CD4-positive, alpha-beta T cell treated with Interleukin-1 beta for 1 hour (primary cell): ENCODE measurements at places on chromosomes 1 and 21.

- DNase-seq, result no peak
These were observed 885.3 kb downstream of the TTLL7 start for GRCh38 chr1:83113652-83114051.

DNA sequence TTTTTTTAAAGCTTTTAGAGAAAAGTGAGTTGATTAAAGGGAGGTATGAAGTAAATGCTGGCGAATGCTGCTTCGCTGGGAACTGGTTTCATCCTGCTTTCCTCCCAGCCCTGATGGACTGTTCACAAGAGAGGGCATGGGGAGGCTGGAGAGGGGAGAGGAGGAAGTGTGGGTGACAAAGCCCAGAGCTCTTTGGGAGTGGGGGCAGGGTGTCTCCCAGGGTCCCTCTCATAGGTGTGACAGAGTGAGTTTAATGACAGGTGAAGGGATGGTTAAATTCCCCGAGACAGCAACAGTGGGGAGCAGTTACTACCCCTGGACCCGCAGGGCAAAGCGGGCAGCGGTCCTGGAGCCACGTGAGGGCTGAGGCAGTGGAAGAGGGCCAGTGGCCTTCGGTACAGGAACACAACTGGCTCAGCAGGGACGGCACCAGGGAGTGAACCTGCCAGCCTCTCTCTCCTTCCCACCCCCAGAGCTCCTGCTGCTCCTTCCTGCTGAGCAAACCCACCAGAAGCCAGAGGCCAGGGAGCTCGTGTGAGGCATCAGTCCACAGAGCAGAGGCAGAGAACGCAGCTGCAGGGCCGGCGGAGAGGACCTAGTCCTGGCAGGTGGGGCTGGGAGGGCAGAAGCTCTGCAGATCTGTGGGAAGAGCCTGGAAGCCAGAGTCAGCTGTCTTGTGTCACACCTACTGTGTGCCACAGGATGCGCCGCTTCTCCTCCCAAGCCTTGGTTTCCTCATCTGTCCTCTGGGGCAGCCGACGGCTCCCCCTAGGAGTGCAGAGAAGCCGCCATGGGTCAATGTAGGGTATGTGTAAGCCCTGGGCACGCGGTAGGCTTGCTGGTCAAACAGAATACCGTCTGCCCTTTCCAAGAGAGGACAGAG lies 20.9 kb upstream of the LRP8 start:
- no peak for DNase-seq

- DNase-seq, result no peak
These were observed 134.4 kb upstream of the SMYD2 start for GRCh38 chr1:214146523-214146922.

GRCh38 chr1:228273720-228274451 lies 66.0 kb downstream of the OBSCN start:
- DNase-seq, result no peak

- no peak for DNase-seq
These were observed 19.1 kb downstream of the RCSD1 start for GRCh38 chr1:167648978-167649744.

- DNase-seq, result no peak
These were observed 30.9 kb downstream of the ERG start for GRCh38 chr21:38467374-38467773.

DNA sequence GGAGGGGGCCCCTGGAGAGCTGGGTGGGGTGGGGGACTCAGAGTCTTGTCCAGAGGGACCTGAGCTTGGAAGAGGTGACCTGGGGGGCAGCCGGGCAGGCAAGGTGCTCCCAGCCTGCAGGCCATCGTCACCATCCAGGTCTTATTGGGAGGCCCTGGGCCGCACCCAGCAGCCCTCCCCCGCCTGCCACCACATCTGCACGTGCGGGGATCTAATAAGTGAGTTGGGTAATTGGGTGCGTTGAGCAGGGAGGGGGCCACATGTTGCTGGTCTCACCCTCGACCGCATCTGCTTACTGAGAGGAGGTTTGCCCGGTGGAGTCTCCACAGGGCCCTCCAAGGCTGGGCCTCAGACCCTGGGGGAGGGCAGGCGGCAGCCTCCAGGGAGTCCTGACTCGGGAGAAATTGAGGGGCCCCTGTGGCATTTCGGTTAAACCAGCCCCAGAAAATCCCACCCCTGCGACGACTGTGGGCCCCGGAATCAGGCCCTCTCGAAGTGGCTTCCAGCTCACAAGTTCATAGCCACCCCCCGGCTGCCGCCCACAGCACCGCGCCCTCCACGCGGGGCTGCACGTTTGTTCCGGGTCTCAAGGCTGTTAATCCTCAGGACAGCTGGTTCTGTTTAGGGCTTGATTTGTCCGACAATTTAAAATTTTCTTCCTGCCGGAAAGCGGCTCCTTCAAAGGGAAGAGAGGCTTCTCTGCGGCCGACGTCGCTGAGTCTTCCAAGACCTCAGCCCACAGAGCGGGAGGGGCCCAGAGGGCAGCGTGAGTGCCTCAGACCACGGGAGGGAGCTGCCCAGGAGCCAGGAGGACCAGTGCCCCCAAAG lies 14.7 kb upstream of the COL6A2 start:
- DNase-seq, result no peak

DNA sequence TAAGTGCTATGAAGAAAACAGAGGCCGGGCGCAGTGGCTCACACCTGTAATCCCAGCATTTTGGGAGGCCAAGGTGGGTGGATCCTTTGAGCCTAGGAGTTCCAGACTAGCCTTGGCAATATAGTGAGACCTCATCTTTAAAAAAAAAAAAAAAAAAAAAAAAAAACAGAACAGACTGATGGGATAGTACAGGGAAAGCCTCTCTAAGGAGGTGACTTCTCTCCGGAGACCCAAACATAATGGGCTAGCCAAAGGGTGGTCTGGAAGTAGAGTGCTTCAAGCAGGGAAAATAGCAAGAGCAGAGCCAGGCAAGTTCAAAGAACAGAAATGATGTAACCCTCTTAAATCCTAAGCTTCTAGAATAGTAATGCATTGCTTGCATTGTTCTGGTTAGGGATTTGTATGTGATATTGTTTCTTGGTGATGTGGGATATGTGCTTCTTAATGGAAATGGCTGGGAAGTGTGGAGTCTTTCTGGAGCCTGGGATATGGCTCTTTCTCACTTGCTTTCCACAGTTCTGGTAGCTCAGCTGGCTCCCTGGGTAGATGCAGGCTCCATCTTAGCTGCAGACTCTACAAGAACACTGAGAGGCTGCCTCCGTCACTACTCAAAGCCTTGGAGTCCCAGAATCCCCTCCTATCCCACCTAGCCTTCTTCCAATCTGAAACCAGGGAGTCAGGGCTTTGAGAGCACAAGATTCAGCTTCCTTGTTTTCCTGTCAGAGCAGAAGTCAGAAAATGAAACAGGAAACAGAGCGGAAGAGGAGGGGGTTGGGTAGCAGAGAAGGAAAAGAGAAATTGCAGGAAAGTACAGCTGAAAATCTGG lies 1.9 kb upstream of the PIGV start:
- no peak for DNase-seq

- no peak for DNase-seq
These were observed 193.8 kb downstream of the AK5 start for GRCh38 chr1:77475641-77476040.

DNA sequence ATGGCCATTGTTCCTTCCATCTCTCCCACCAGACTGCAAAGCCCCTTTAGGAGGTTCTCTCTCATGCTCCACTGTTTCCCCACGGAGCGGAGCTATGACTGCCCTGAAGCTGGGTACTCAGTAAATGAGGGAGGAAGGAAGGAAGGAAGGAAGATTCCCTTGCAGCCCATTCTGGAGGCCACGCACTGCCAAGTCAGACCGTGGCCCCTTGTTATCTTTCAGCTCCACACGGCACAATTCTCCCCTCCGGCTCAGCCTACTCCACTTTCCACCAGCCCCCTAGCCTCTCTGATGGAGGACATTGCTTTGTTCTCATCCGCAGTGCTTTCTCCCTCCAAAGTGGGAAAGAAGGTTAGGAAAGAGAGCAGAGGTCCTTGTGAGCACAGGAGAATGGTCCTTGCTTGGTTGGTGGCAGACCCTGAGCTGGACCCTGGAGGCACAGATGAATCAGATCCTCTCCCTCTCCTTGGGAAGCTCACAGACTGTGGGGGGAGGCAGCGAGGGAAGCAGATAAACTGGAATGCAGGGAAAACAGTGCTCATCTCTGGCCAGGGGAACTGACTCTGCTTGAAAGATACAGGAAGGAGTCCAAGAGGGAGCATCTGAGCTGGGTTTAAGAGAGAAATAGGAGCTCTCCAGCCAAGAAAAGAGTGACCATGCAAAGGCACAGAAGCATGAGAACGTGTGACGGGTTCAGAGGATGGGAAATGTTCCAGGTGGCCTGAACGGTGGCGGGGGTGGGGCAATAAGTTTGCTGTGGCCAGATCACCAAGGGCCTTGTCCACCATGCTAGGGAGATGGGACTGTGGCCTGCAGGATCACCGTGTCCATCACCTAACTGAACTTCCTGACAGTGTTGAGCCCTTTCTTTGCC lies 52.6 kb downstream of the GLIS1 start:
- DNase-seq, result no peak

GRCh38 chr1:62687421-62687902 lies 724 bp downstream of the DOCK7 start:
- DNase-seq, result peak; percentile 17

DNA sequence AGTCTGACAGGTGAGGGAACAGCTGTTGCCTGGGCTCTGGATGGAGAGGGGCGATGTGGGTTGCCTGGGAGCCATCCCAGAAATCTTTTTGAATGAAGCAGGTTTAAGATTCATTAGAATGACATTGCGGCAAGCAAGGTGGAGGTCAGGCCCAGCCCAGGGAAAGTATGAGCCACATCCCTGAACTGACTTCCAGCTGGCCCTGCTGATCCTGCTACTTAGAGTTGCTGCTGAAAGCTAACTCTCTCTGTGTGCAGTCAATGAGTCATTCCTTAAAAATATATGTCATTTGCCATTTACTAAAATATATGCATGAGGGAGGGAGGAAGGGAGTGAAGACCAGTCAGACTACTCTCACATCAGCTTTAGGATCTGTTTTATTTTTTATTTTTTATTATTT lies 54.3 kb upstream of the RAB3GAP2 start:
- no peak for DNase-seq

GRCh38 chr21:25491267-25491666 lies 116.0 kb downstream of the MRPL39 start:
- DNase-seq, result no peak

DNA sequence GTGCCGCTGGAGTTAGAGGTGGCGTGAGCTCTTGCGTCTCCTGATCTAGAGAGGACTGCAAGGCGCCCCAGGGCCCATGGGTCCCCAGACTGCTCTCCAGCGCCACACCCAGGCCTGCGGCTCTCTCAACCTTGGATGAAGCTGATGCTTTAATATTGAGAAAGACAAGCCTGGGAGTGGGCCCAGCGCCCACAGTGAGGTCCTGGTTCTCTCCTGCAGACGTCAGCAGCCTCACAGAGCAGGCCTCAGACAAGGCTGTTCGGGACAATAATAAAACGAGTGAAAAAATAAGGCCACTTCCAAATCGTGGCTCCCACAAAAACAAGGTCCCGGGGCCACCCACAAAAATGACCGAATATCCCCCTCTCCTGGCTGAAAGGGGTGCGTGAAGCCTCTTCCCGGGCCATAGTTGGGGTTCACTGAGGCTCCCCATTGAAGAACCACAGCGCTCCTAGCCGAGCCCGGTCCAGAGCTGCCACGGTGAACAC lies 6.0 kb upstream of the DNMT3L start:
- peak; percentile 27 for DNase-seq

DNA sequence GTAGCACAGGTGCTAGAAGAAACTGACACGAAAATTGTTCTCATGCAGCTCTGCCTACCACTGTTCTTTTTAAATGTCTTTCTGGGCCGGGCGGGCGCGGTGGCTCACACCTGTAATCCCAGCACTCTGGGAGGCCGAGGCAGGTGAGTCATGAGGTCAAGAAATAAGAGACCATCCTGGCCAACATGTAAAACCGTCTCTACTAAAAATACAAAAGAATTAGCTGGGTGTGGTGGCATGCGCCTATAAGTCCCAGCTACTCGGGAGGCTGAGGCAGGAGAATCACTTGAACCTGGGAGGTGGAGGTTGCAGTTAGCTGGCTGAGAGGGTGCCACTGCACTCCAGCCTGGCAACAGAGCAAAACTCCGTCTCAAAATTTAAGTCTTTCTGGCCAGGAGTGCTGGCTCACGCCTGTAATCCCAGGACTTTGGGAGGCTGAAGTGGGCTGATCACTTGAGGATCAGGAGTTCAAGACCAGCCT lies 947 bp upstream of the RIT1 start:
- DNase-seq, result no peak

GRCh38 chr21:46622226-46622625 lies 13.2 kb upstream of the PRMT2 start:
- DNase-seq, result peak; percentile 78

DNA sequence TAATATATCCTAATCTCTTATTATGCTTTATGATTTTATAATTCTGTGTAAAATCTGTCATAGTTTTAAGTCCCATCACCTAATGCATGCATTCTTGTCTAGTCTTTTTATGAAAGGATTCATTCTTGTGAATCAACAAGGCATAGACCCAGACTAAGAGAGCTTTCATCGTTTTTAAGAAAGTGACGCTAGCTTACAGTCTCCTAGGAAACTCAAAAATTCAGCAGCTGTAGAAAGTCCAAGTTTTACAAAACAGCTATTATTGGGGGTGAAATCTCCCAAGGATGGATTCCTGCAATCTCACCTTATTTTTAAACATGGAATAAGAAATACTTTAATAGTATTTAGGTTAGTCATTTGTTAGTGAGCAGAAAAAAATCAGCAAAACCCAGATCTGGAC lies 104.7 kb downstream of the NCAM2 start:
- no peak for DNase-seq

GRCh38 chr1:61085983-61086644 lies 3.8 kb downstream of the NFIA start:
- no peak for DNase-seq

GRCh38 chr1:164659621-164660411 lies 100.8 kb downstream of the PBX1 start:
- no peak for DNase-seq

GRCh38 chr1:8370046-8370881 lies 52.4 kb downstream of the SLC45A1 start:
- no peak for DNase-seq

GRCh38 chr1:1763657-1764621 lies 14.3 kb downstream of the NADK start:
- DNase-seq, result peak; percentile 30

GRCh38 chr1:195898924-195899323 lies 709.3 kb downstream of the KCNT2 start:
- no peak for DNase-seq
